ENCODE measurements at places on chromosomes 4 and X.

- DNase-seq, result no peak
Measured at GRCh38 chr4:128288689-128289106, 1.1 kb upstream of the PGRMC2 start.

DNA sequence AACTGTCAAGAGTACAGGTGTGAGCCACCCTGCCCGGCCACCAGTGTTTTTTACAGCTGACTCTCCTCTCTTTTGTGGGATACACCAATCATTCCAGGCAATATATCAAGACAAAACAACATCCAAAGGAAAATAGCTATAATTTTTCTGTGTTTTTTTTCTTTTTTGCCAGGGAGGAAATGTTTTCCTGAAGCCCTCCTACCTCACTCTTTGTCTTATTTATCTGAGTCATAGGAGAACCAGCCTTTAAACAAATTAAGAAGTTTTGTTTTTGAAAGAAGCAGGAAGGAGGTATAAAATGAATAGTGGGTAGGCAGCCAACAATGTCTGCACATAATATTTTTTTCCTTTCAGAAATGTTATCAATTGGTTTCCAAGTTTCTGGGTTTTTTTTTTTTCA is 493.9 kb downstream of the CCSER1 start:
- no peak for DNase-seq

DNA sequence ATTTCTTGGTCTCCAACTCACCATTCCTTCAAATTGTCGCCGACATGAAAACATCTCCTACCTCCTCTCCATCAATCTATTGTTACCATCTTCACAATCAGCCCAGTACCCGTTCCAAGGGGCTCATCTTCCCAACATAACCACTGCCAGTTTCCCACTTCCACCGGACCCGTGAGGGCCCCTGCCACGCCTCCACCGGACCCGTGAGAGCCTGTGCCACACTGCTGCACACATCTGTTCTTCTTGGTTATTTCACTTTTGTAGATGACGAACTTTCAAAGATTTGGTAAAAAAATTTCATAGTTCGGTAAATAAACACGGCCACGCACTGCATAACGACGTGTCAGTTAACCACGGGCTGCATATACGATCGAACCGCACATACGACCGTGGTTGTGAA is 65.0 kb downstream of the FAT1 start:
- DNase-seq, result no peak

GRCh38 chrX:51496501-51497291 is at the start of gene NUDT11:
Gene NUDT11 (minus strand): TSS chrX:51496592. CDS start chrX:51496444, 148 bp downstream.
- DNase-seq, result peak; percentile 70

GRCh38 chr4:73505567-73505966 is 24.0 kb downstream of the AFM start:
- DNase-seq, result no peak

DNA sequence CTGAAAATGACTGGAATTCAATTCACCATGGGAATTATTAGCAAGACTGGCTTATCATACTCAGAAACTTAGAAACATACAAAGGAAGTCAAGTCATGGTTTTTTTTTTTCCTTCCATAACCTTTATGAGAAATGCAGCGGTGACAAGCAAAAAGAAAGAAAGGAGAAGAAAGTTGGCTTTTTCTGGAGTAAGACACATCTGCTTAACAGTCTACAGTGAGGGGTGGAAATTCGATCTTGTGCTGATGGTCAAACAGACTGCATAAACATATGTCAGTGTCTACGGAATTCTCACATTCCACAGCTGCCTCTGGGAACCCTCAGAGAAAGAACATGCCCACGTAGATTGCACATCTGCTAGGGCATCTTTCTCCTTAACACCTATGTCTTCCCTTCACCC is 54.6 kb downstream of the PROM1 start:
- DNase-seq, result no peak

- DNase-seq, result no peak
Measured at GRCh38 chr4:93384887-93385286, 443.7 kb upstream of the ATOH1 start.

GRCh38 chr4:53780736-53781400 is 189.6 kb upstream of the LNX1 start:
- no peak for DNase-seq

DNA sequence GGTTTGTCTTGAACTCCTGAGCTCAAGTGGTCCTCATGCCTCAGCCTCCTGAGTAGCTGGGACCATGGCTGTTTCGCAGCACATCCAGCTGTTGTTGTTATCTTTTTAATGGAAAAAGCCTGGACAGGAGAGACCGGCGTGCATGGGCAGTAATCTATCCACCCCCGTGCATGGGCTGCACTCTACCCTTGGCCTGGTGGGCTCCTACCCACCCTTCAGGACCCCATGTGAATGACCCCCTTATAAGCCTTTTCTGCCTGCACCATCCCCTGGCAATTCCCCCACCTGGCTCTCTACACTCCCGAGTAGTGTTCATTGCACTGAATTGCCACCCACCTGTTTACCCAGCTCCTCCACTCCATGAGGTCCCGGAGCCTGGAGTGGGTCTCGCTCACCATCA is 18.9 kb upstream of the HTRA3 start:
- DNase-seq, result no peak
